ENCODE measurements at places on chromosomes 11 and 22.

DNA sequence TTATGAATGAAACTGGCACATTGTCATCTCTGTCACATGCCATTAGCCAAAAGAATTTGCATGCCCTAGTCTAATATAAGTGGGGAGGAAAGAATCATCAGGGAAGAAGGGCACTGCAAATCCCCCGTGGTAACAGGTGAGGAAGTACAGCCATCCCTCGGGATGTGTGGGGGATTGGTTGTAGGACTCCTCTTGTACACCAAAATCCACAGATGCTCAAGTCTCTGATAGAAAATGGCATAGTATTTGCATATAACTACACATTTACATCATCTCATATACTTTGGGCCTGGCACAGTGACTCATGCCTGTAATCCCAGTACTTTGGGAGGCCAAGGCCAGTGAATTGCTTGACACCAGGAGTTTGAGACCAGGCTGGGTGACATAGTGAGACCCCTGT is 109.7 kb downstream of the HIPK3 start:
- DNase-seq = no peak

DNA sequence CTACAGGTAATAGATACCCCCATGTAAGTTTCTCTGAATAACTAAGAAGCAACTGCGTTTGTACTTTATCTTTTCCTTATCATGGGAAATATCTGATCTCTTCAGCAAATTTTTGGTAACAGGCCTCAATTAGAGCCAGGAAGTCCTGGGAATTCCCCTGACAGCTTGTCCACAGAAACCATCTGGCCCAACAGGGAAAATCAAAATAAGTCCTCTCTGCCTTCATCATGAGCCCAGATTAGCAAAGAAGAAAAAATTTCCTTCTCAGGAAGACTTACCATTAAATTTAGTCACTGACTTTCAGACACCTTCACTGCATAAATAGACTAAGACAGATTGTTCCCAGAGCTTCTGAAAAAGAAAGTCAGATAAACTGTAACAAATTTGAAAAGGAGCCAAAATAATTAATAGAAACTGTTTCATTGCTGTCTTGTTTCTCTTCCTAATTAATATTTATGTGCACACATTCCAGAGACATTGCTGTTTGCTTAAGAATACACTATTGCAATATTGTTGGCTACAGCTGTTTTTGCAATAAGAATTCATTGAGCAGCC is 278.1 kb upstream of the FAT3 start:
- no peak for DNase-seq

GRCh38 chr11:70305501-70305900 is 35.0 kb downstream of the PPFIA1 start:
- no peak for DNase-seq

- DNase-seq = no peak
Measured at GRCh38 chr11:61153593-61154095, 7.6 kb downstream of the VPS37C start.

GRCh38 chr11:63480039-63480438 is 10.9 kb downstream of the PLAAT5 start:
- no peak for DNase-seq

All from activated CD4-positive, alpha-beta memory T cell treated with anti-CD3 and anti-CD28 coated beads, Interleukin-2, amount 10 ng/mL, durations not matched to agents 7 days and 5 days (primary cell).